ENCODE measurements at places on chromosomes 4 and X.

GRCh38 chr4:65021737-65022136, 612.5 kb upstream of the TECRL start:
- no peak for DNase-seq

- DNase-seq = no peak
Observed at GRCh38 chr4:111959222-111959621, 186.0 kb upstream of the FAM241A start.

DNA sequence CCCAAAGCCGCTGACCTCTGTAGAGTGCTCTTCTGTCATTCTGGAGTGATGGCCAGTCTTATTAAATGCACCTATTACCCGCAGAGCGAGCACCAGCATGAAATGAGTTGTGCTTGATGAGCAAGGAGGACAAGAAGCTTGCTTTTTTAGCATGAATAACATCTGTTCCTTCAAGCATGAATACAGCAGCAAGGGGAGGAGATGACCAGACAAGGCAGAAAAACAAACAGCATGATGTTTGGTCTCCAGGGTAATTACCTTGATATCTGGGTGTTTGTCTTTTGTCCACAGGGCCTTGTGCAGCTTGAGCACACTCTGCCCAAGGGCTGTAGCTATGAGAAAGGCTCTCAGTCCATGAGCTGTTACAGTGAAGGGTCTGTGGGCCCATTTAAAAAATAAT, 324.8 kb upstream of the DDX53 start:
- DNase-seq = no peak

- no peak for DNase-seq
Observed at GRCh38 chr4:6896035-6896434, 13.6 kb upstream of the TBC1D14 start.

GRCh38 chrX:34401411-34401810, 255.7 kb downstream of the TMEM47 start:
- no peak for DNase-seq

GRCh38 chrX:152637649-152638442, at the start of gene GABRQ:
GABRQ (plus strand) TSS chrX:152637895; CDS start chrX:152638203, 308 bp downstream.
- DNase-seq = no peak

DNA sequence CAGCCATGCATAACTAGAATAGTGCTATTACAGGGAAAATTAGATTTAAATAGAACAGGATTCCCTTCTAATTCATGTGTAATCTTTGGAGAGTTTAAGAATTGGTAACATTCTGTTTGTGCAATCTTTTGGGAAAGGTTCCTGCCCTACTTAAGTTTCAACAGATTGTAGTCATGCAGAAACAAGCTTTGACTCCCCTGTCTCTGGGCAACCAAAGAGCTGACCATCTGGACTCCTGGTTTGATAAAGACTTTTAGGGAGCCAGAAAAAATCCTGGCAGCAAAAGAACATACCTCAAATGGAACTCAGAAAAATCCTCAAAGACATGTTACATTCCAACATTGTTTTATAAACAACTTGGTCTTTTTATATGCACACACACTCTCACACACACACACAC, 191.1 kb upstream of the NEIL3 start:
- no peak for DNase-seq

- no peak for DNase-seq
Observed at GRCh38 chr4:3361406-3361805, 68.6 kb downstream of the RGS12 start.

GRCh38 chr4:178395798-178396197, 953.6 kb upstream of the AGA start:
- no peak for DNase-seq

Data from germinal center (tissue), 1 donor.